ENCODE measurements at places on chromosomes 4 and X. TPM values are rescaled to one million over a fixed set of nuclear protein-coding genes. Genes with fewer than 3 reads are reported as not detected.

DNA sequence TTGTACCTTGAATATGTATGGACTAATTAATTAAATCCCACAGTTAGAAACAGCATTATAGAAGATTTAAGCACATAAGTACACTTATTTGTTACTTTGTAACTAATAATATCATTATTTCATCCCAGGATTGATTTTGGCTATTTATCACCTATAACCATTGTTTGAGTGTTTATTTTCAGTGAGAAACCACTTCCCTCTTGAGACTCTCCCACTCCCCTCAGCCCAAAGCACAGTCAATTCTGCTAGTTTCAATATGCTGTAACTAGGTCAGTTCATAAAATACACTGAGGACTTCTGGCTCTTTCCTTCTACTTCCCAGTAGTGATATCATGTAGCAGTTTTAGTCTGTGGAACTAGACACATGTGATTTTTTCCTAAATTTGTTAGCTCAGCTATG, 16.3 kb downstream of the OFD1 start:
- H3K4me3 ChIP-seq, result no peak overlapping the region
- no peaks in the 10 kb centered on the region for H3K4me1 ChIP-seq
- no peak for DNase-seq
- H3K27me3 ChIP-seq, result no peaks in the 10 kb centered on the region
- H3K27ac ChIP-seq, result no peak overlapping the region

- no peaks in the 10 kb centered on the region for H3K27me3 ChIP-seq
- H3K4me3 ChIP-seq, result no peak overlapping the region
- H3K36me3 ChIP-seq, result no peaks in the 10 kb centered on the region
- no peak for DNase-seq
- no peak overlapping the region for H3K27ac ChIP-seq
Measured at GRCh38 chrX:101393530-101394305, 2.9 kb downstream of the RPL36A start.

DNA sequence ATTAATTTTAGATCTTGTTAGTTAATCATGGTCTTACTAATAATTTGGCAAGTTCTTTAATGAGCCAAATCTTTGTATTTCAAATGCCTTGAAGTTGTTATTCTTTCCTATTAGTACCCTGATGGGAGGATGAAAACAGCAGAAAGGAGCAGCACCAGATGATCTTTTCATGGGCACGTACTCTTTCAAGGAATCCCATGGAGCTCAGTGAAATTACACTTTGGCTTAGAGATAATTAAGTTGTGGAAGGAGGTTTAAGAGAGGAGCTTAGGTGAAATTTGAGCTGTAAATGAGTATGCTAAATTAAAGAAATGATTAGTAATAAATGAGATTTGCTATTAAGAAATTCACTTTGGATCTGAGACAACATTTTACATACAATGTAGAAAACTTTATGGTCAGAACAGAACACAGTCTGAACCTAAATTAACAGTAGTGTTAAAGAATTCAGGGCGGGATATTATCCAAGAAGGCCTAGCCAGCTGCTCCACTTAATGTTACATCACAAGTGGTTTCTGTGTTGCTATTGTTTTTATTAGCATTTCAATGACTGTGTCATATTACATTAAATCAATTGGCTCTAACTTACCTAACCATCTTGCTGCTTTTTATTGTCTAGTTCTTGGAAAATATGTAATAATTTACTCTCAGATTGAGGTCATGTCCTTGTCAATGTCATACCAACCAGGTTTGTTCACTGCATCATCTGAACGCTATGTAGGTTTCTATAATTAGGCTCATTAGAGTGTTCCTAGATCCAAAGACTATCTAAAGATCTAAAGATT, 3.9 kb downstream of the MTHFD2L start:
- no peak for DNase-seq
- H3K4me1 ChIP-seq, result no peaks in the 10 kb centered on the region
- no peak overlapping the region for H3K27ac ChIP-seq
- H3K27me3 ChIP-seq, result no peaks in the 10 kb centered on the region
- no peaks in the 10 kb centered on the region for H3K36me3 ChIP-seq

DNA sequence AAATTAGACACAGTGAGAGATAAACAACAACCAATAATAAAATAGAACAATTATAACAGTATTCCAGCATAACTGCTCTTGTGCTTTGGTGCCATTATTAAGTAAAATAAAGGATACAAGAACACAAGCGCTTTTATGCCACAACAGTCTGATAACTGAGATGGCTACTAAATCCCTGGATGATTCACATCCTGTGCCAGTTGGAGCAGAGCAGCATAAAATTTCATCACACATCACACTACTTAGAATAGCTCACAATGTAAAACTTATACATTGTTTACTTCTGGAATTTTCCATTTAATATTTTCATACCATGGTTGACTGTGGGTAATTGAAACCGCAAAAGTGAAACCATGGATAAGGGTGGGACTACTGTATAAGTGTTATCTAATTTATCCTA, 399.9 kb upstream of the CNKSR2 start:
- H3K4me1 ChIP-seq, result no peaks in the 10 kb centered on the region
- H3K36me3 ChIP-seq, result no peaks in the 10 kb centered on the region
- no peak overlapping the region for H3K4me3 ChIP-seq
- DNase-seq, result no peak

- DNase-seq, result no peak
- H3K4me1 ChIP-seq, result no peaks in the 10 kb centered on the region
- H3K27ac ChIP-seq, result no peak overlapping the region
- no peaks in the 10 kb centered on the region for H3K27me3 ChIP-seq
- peaks cover 2% of the 10 kb centered on the region for H3K36me3 ChIP-seq
- H3K4me3 ChIP-seq, result no peak overlapping the region
Measured at GRCh38 chr4:3190549-3190948, 58.4 kb upstream of the MSANTD1 start.

DNA sequence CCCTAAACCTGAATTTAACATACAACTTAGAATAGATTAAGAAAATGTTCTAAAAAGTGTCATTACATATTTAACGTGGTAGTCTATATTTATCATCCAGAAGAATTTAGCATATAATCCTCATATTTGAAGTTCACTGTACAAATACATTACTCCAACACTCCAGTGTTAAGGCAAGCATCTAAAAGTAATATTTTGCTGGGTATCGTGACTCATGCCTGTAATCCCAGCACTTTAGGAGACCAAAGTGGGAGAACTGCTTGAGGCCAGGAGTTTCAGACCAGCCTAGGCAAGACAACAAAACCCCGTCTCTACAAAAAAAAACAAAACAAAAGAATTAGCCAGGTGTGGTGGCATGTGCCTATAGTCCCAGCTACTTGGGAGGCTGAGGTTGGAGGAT, 24.8 kb downstream of the LRBA start:
- H3K36me3 ChIP-seq, result no peaks in the 10 kb centered on the region
- H3K4me3 ChIP-seq, result no peak overlapping the region
- H3K27ac ChIP-seq, result no peak overlapping the region
- H3K27me3 ChIP-seq, result no peaks in the 10 kb centered on the region
- no peaks in the 10 kb centered on the region for H3K4me1 ChIP-seq

DNA sequence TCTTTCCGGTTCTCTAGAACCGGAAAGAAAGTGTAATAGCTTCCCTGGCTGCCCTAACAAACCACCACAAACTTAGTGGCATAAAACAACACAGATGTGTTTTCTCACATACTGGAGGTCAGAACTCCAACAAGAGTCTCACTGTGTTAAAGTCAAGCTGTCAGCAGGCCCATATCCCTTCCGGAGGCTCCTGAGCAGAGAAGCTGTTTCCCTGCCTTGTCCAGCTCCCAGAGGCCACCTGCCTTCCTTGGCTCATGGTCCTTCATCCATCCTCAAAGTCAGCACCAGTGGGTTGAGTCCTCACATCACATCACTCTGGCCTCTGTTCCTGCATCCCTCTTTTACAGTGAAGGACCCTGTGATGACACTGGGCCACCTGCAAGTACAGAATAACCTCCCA, 49.8 kb upstream of the HMX1 start:
- no peak for DNase-seq
- H3K27ac ChIP-seq, result no peak overlapping the region
- no peaks in the 10 kb centered on the region for H3K27me3 ChIP-seq

DNA sequence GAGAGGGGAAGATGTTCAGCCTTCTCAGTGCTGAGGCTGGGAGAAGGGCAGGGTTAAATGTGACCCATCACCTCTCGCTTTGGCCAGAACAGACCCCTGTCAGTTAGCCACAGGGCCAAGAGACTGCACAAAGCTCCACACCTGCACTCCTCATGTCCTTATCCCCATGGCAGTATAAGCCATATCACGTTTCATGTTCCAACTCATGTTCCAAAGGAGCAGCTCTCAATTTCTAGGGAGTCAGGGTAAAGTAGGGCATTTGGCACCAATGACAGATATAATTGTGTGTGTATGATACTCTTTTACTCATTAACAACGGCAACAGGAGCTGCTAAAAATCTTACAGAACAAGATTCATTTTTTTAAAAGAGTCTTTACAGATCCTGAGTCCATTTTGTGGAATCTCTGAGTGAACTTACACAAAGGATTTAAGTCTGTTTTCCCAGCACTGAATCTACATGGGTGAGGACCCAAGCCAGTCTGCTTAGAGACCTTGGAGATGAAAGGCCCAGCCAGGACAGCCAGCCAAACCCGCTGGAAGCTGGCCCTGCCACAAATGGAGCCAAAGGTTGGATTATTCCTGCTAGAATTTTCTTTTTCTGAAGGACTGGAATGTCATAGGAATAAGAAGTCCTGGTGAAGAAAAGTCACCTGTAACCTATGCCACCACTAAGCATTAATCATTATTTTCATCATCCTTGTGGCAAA, 129.1 kb upstream of the SMAD1 start:
- H3K4me1 ChIP-seq, result peaks cover 2% of the 10 kb centered on the region
- no peaks in the 10 kb centered on the region for H3K27me3 ChIP-seq
- no peaks in the 10 kb centered on the region for H3K36me3 ChIP-seq
- no peak overlapping the region for H3K27ac ChIP-seq
- DNase-seq, result no peak

DNA sequence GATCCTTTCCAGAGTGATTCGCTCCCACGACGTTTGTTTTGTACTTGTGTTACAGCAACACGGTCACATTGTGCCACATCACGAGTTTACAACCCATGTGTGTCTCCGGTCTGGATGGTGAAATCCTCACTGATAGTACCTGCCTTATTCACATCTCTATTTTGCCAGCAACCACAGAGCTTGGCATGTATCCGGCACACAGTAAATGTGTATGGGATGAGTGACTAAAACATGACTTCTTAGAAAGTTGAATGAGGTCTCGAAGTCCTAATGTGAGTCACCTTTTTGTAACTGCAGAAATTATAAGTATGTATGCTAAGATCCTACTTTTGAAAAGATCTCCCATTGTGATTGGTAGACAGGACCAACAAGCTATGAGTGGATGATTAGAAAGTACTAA, 7.5 kb downstream of the STOX2 start:
- no peaks in the 10 kb centered on the region for H3K4me1 ChIP-seq
- H3K4me3 ChIP-seq, result no peak overlapping the region
- no peaks in the 10 kb centered on the region for H3K27me3 ChIP-seq
- no peaks in the 10 kb centered on the region for H3K36me3 ChIP-seq

GRCh38 chr4:82618103-82618720, 56.4 kb upstream of the TMEM150C start:
- no peaks in the 10 kb centered on the region for H3K27me3 ChIP-seq
- no peaks in the 10 kb centered on the region for H3K36me3 ChIP-seq
- no peak for DNase-seq
- no peaks in the 10 kb centered on the region for H3K4me1 ChIP-seq
- no peak overlapping the region for H3K27ac ChIP-seq

GRCh38 chrX:19724409-19724808, 163.0 kb downstream of the SH3KBP1 start:
- H3K27me3 ChIP-seq, result no peaks in the 10 kb centered on the region
- no peaks in the 10 kb centered on the region for H3K36me3 ChIP-seq
- H3K4me3 ChIP-seq, result no peak overlapping the region
- H3K4me1 ChIP-seq, result no peaks in the 10 kb centered on the region
- H3K27ac ChIP-seq, result no peak overlapping the region
- no peak for DNase-seq

DNA sequence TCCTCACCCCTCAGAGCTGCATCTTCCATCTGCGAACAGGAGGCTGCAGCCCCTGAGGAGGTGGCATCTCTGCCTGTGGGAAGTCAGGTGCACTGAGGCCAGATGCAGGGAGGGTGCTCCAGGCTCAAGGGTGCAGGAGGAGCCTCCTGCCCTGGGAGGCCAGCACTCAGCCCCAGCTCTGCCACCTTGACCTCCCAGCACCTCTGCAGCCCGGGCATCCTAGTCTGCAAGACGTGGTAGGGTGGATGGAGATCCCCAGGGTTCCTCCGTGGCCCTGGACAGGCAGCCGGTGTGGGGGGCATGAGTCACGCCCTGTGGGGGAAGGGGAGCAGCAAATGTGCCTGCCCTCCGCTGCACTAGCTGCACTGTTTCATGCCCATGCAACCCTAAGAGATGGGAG, 64.7 kb downstream of the TRMT44 start:
- no peak for DNase-seq
- H3K4me1 ChIP-seq, result peaks cover 3% of the 10 kb centered on the region
- H3K36me3 ChIP-seq, result no peaks in the 10 kb centered on the region
- no peak overlapping the region for H3K4me3 ChIP-seq
- no peak overlapping the region for H3K27ac ChIP-seq

DNA sequence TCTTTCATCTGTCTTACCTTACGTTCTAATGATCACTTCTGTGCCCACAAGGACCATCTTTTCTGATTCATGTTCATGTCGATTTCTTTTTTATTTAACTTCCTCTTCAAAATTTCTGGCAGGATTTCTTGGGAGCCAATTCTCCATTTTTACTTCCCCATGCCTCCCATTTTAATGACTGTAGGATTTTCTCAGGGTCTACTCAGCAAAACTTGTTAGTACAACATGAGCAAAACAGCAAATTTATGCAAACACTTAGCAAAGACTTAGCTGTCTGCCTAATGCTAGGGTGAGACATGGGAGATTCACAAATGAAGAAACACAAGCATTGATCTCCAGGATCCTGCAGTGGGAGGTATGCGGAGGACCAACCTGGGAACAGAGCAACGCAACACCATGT, 5.5 kb downstream of the CD38 start:
- H3K4me1 ChIP-seq, result no peaks in the 10 kb centered on the region
- no peak for DNase-seq
- H3K27me3 ChIP-seq, result no peaks in the 10 kb centered on the region
- H3K27ac ChIP-seq, result no peak overlapping the region

DNA sequence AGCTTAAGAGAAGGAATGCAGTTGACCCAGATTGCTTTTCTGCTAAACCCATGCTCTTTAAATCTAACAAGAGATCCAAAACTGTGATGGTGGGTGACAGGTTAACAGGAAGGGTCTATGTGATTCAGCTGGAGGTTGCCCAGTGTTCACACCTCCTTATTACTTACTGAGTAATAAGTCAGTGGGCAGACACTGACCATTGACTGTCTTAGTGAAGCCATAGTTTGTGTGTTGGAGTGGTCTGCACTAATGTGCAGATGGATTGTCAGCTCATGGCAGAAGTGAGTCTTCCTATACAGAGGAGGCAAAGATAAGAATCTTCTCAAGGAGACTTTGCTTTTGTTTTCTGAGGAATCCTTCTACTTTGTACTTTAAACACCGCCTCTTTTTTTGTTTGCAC, 15.2 kb upstream of the RUFY3 start:
- H3K27ac ChIP-seq, result peak overlapping the region; percentile 40
- H3K4me1 ChIP-seq, result peaks cover 7% of the 10 kb centered on the region
- no peaks in the 10 kb centered on the region for H3K36me3 ChIP-seq
- H3K27me3 ChIP-seq, result no peaks in the 10 kb centered on the region
- DNase-seq, result no peak

GRCh38 chr4:7086384-7086783, 18.5 kb upstream of the GRPEL1 start:
- no peak overlapping the region for H3K27ac ChIP-seq
- peaks cover 2% of the 10 kb centered on the region for H3K4me1 ChIP-seq
- H3K4me3 ChIP-seq, result no peak overlapping the region

DCLK2 gene
- total RNA-seq, result 16.0 TPM

MAGEC3 gene
- 2.2 TPM for total RNA-seq

USP27X gene
- total RNA-seq, result 3.9 TPM

FAM47E gene
- total RNA-seq, result 2.4 TPM
